ENCODE measurements at places on chromosomes 11 and 22.

GRCh38 chr22:50148991-50149721 lies 21.4 kb upstream of the PANX2 start:
- peak; percentile 48 for DNase-seq

DNA sequence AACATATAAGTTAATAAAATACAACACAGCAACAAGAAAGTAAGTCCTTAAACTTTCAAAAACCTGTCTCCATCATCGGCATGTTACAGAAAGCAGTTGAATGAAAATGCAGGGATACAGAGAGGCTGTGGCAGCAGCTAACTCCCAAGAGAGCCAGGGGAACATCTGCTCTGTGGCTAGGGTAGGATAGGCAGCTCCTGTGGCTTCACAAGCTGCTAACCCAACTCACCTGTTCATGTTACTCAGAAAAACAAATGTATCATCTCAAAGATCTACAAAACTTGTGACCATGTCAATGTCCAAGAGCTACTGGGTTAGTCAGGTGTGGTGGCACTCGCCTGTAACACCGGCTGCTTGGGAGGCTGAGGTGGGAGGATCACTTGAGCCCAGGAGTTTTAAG lies 15.2 kb upstream of the PLAAT3 start:
- DNase-seq, result no peak

DNA sequence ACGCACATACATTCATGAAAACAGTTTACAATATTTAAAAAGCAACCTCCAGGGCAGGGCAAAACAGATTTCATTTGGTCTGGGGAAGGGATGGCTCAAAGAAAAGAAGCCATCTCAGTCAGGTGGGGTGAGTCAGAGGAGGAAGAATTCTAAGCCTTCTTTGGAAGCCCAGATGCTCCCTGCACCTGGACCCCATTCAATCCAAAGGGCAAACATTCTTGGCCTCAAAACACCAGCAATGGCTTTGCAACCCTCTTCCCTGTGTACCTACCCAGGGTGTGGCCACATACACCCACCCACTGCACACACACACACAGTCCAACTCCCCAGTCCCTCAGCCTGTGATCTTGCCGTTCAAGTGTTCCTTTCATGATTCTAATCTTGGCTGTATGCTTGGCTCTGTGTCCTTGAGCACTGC lies 2.0 kb downstream of the KCNE3 start:
- DNase-seq, result no peak

DNA sequence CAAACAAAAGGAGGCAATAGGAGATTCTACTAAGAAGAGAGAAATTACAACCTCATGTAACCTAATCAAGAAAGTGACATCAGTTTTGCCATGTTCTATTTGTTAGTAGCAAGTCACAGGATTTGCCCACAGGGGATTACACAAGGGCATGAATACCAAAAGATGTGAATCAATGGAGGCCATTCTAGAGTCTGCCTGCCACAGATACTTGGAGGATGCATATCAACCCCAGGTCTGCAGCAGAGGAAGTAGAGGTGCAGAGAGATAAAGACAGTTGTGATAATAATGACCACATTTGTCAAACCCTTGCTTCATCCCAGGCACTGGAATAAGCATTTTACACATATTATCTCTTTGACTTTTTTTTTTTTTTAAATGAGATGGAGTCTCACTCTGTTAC lies 2.4 kb upstream of the ASCC2 start:
- no peak for DNase-seq

DNA sequence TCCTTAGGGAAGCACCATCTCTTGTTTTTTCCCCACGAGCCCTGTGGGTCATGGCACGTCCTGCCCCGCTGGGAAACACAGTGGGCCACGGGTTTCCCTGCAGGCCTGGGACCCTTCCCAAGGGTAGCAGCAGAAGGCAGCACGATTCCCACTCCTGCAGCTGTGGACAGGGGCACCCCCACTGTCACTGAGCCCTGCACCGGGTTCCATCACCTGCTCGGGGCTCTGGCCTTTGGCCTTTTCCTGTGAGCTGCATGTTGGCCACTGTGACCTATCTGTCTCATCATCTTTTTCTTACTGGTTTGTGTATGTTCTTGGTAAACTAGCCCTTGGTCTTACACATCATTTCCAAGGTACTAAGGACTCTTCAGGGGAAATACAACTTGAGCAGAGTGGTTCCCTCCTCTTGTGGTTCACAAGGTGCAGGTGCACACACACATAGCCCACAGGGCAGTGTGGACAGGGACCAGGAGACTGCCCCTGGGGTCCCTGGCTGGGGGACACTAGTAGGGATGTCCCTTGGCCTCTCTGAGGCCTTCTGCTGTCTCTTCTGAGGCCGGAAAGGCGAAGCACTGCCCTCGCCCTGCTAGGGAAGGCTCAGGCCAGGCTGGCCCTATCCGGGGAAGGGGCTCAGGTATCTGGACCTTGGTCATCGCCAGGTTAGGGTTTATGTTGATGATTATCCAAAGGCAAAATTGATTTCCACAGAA lies 19.0 kb upstream of the TXNRD2 start:
- no peak for DNase-seq
